ENCODE measurements at places on chromosomes 1 and 21. TPM values are rescaled to one million over a fixed set of nuclear protein-coding genes. Genes with fewer than 3 reads are reported as not detected.

DNA sequence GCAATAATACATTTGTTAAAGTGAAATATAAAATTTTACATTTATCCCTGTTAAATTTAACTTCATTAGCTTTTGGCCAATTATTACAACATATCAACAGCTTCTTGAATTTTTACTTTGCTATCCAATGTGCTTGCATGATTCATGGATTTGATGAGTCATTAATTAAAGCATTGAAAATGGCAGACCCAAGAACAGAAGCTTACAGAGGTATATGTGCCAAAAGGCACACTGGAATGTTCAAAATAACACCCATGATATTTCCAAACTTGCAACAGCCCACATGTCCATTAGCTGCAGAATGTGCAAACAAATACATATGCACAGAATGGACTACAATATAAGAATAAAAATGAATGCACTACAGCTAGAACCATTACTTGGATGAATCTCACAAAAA lies 76.4 kb upstream of the MAN1A2 start:
- DNase-seq = no peak

DNA sequence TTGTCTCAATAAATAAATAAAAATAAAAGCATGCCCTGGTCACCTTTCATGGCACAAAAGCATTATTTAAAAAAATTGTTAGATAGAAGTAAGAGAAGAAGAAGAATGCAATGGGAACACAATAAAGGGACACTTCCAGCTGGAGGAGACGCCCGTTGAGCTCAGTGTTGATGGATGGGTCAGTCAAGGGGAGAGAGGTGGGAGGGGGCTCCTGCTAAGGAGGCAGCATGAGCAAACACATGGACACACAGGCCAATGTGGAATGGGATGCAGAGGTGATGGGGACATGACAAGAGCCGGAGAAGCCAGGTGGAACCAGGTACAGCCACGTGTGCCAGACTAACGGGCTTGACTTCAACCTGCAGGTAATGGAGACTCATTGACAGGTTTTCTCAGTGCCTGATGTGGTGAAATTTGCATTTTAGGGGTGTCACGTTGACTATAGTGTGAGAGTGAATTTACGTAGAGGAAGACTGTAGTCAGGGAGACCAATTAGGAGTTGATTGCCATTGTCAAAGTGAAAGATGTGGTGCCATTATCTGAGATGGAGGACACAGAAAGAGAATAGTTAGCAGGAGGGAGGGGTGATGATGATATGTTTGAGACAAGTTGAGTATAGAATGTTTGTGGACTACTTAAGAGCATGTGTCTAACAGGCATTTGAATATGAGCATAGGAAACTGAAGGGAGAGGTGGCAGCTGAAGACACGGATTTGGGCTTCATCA lies 48.7 kb upstream of the ATP2B4 start:
- no peak for DNase-seq

GRCh38 chr1:107091418-107091817 lies 34.9 kb downstream of the PRMT6 start:
- no peak for DNase-seq

Gene HHIPL2
- 0.20 TPM for total RNA-seq

DNA sequence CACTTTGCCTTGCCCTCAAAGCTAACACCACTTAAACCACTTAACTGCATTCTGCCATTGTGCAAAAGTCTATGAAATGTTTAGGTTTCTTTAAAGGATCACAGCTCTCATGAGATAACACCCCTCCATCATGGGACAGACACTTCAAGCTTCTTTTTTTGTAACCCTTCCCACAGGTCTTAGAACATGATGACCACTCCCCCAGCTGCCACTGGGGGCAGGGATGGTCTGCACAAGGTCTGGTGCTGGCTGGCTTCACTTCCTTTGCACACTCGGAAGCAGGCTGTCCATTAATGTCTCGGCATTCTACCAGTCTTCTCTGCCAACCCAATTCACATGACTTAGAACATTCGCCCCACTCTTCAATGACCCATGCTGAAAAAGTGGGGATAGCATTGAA lies 7.7 kb downstream of the ADAMTS1 start:
- no peak for DNase-seq
